ENCODE measurements at places on chromosomes 1 and 21.

- peak; percentile 47 for DNase-seq
Measured at GRCh38 chr1:22835636-22836319, 125.1 kb downstream of the EPHB2 start.

GRCh38 chr1:55860326-55860725, 645.2 kb upstream of the USP24 start:
- DNase-seq: no peak

DNA sequence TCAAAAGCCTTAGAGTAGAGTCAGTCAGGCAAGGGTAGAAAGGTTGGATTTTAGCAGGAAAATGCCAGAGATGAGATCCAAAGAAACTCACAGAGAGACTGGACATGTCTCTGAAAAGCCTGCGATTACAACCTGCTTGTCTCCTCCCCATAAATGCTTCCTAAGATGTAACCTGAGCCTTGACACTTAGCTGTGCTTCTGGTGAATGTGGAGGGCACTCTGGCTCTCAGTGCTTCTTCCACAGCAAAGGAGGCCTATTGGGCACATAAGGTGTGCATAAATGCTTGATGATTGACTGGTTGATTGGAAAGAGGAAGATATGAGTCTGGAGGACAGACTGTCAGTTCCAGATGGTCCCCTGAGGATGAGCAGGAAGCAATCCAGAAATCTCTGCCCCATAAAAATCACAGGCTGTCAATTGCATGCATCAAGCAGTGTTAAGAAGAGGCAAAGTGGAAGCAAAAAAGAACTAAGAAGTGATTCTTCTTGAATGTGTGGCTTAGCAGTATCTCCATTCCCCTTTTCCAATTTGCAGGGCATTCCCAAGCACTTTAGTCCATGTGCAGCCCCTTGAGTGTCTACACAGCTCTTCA, 236.2 kb upstream of the RRP15 start:
- no peak for DNase-seq

- no peak for DNase-seq
Measured at GRCh38 chr1:226549937-226550671, 1.5 kb downstream of the STUM start.

GRCh38 chr1:42768172-42768571, 1.1 kb downstream of the C1orf50 start:
- DNase-seq: no peak

- DNase-seq: no peak
Measured at GRCh38 chr1:63887809-63888208, 114.0 kb downstream of the ROR1 start.

DNA sequence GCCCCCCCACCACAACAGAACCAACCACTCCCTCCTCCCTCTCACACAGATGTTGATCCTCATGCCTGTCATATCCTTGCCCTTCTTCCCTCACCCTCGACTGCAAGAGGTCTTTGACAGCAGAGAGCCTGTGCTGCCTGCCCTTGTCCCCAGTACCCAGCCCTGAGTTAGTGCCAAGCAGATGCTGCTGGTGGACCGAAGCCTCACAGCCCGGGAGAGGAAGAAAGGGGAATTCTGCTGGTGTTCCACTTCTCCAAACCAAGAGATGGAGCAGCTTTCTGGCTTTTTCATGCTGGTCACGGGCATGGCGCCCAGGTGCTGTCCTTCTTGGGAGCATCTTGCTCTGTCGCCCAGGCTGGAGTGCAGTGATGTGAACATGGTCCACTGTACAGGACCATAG, 69.1 kb downstream of the SLC66A1 start:
- DNase-seq: no peak

GRCh38 chr1:212073490-212073889, 37.9 kb downstream of the DTL start:
- DNase-seq: no peak

DNA sequence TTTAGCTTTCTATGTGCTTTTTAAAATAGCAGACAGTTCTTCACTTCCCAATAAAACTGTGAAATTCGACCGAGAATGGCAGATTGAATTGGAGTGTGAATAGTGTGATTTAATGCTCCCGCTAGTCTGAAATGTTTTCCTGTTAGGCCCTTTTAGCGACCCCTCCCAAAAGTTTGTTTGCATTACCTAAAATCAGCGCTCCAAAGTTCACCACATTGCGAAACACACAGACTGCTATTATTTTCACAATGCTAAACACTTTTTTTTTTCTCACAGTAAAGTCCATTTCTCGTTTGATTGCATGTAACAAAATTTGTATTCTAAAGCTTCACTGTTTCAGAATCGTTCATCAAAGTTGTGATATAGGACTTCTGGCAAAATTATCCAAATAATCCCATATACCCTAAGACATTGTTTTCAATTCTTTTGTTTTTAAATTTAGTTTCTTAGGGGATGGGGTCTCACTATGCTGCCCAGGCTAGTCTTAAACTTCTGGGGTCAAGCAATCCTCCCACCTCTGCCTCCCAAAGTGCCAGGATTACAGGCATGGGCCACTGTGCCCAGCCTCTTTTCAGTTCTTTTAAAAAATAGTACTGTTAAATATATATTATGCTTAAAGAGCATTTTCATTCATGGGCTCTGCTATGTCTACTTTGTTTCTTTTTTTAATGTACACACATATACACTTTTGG, 76.5 kb upstream of the USH2A start:
- no peak for DNase-seq

DNA sequence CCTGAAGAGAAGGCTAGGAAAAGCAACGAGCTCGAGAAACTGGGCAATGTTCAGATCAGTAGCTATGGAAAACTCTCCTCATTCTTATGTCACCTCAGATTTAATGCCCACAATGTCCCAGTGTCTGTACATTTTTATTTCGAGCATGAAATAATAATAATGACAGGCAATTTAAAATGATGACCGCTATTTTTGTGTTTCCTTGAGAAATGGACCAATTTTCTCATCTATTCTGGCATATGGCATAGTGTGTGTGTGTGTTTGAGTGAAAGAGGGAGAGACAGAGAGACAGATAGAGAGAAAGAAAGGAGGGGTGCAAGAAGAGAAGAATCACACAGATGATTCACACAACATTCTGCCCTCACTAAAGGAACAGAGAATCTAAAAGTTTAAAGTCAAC, 119.1 kb upstream of the C1orf21 start:
- DNase-seq: no peak

DNA sequence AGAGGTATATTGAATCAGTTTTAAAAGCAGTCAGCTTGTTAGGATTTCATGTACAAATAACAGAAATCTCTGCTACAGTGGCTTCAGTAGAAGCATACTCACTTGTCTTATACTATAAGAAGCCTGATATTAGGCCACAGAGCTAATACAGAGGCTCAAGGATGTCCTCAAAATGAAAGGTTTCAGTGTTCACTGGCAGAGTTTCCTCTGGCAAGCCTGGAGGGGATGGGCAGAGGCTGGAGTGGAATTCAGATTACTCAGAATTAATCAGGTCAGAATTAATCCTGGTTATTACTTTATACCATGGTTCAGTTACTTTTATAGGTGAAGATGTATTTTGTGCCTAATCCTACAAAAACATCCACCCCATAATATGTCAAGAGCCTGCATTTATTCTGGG, 520.5 kb downstream of the USP25 start:
- no peak for DNase-seq

- DNase-seq: no peak
Measured at GRCh38 chr1:223246476-223247112, 103.5 kb upstream of the TLR5 start.

GRCh38 chr21:24955275-24955961, 651.9 kb downstream of the MRPL39 start:
- no peak for DNase-seq

GRCh38 chr1:168964478-168964877, 142.0 kb upstream of the ATP1B1 start:
- no peak for DNase-seq

DNA sequence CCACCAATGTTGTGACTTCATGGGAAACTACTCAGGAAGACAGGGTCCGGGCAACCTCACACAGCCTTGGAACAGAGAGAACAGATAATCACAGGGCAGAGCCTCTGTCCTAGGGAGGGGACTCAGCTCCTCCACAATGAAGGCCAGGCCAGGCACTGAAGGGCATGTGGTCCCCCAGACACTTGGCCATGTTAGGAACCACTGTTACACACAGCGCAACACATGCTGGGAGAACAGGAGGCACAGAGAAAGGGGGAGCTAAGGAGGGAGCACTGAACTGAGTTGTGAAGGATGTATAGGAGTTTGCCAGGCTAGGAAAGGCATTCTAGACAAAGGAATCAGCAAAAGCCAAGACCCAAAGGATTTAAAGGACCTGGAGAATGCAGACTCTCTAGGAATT, 127.6 kb downstream of the DMRTB1 start:
- DNase-seq: peak; percentile 46

GRCh38 chr1:2232255-2232915, 4.3 kb downstream of the SKI start:
- no peak for DNase-seq
